Kidney (tissue), 22 donors: ENCODE measurements at places on chromosomes 6 and 20. TPM values are rescaled to one million over a fixed set of nuclear protein-coding genes. Genes with fewer than 3 reads are reported as not detected.
A peak's percentile ranks its signal among the peaks of the same experiment; 100 is the strongest.

The EGFL8 gene
- total RNA-seq: 18.3 TPM

The KHDC1L gene
- not detected for total RNA-seq

The SLC2A10 gene
- total RNA-seq: 7.1 TPM

GRCh38 chr20:57991211-57991881 lies 237.1 kb downstream of the ANKRD60 start:
- DNase-seq: peak; percentile 69

DNA sequence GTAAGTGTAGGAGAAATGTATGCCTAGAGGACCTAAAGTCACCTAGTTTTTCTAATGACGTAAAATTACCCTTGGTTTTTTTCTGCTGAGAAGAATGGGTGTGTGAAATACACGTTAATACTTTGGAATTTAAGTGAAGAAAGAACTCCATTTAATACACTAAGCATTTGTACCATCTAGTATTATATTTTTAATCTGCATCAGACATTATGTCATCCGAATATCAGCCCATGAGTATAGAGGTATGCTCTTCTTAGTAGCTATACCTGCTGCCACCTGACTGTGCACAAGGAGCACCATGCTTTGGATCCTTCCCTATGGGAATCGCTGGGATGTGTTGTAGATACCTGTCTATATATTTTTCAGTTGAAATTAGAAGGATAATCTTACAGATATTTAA lies 106.4 kb downstream of the QKI start:
- DNase-seq: no peak

- no peak for DNase-seq
These were observed 12.3 kb downstream of the NHLRC1 start for GRCh38 chr6:18110162-18110561.

- no peak for DNase-seq
These were observed 172.7 kb upstream of the MARCKS start for GRCh38 chr6:113684382-113684901.

DNA sequence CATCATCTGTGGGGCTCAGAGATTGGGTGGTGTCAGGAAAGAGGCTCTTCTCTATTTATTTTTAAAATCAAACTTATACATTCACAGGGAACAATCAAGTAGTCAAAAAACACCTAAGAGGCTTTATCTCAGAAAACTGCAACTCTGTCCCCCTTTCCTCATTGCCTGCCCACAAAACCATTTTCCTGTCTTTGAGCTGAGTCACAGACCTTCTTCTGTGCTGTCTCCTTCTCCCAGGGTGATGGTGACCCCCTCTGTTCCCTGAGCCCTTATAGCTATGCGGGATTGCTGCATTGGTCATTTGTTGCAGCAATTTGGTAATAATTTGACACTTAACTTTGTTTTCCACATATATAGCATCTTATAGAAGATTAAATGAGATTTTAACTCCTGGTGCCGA lies 195.2 kb upstream of the PROKR2 start:
- DNase-seq: no peak

DNA sequence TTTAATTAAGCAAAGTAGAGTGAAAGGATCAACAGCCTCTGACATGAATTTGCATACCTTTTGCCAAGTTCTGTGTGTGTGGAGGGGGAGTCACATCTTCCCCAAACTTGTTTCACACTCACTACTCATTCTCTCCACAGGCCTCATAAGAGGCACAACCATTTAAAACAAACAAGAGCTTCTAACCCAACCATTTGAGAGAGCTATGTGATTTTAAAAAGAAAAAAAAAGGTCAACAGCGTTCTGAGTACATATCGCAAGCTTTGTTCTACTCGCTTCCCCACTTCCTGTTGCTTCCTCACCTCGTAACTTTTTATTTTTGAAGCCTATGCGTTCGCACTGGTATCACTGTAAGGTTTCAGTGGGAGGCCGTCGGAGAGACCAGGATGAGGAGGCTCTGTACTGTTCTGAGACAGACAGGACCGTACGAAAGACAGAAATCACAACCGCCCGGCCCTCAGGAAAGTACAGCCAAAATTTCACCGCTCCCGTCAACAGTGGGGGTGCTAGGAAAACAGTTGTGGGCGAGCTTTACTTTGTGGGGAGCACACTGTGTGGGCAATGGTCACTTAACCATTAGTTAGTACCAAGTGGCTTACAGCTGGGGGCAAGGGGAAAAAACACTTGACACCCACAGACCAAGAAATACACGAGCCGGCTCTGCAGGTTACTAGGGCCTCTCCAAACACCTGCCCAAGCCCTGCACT lies 61.3 kb downstream of the TRERF1 start:
- no peak for DNase-seq

DNA sequence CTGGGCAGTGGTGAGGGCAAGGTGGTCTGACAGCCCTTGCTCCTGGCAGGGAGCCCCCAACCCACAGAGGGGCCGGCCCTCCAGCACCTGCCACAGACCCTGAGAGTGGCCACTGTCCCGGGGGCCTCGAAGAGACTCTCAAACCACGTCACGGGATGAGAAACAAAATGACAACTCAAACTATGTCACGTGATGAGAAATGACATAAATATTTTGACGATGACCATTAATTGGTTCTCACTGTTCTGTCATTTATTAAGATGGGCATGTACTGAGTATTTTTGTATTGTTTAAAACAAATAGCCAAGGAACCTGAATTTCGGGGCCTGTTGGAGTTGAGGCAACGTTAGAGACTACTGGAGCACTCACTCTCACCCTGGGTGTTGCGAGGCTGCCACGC lies 135.5 kb downstream of the WDR27 start:
- DNase-seq: no peak

DNA sequence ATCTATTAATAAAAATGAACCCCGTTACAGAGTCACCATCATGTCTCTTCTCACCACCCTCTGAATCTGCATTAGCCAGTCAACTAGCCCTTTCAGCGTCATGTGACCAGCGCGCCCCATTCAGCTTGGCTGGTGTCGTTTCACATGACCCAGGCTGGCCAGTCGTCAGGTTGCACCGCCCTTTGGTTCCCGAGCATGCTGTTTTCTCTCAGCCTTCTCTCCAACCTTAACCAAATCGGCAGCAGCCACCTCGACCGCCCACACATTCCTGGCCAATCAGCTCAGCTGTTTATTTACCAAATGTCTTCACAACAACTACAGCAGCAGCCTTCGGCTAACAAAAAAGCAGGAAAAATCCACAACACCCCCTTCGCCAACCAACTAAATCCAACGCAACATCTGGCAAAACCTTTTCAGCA lies 5.6 kb downstream of the SRSF3 start:
- no peak for DNase-seq

GRCh38 chr6:5855787-5856470 lies 150.8 kb downstream of the NRN1 start:
- DNase-seq: no peak
